ENCODE measurements at places on chromosomes 4 and X.

DNA sequence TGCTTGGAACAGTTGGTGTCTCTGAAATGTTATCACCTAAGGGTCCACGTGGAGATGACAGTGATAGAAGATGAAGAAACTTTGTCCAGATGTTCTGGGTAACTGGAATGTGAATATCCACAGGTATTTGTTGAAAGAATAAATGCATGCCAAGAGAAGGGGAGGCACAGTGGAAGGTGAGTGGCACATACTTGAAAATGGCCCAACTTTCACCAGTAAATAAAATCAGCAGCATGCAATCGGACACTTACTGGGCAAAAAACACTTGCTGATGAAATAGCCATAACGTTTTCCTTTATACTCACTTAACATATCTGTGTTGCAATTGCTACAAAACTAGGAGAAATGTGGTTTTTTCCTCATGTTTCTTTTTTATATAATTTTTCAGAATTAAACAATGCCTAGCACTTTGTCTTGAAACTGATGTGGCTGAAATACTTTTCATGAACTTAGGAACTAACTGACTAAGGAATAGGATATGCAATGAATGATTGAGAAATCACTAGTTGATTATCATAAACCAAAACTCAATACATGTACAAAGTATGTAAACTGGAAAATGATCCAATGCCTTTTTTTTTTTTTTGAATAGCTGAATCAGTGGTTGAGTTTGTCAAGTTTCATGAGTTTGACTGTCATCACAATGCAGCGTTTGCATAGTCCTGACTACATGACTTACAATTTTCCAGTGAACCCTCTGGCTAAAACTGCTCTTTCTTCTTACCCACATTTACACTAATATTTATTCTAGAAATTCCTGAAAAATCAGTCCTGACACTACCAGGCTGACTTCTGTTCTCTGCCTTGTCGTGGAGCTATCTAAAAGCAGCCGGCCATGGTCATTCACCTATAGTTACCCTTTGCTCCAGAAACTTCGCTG is 127.4 kb downstream of the CPE start:
- DNase-seq, result no peak

DNA sequence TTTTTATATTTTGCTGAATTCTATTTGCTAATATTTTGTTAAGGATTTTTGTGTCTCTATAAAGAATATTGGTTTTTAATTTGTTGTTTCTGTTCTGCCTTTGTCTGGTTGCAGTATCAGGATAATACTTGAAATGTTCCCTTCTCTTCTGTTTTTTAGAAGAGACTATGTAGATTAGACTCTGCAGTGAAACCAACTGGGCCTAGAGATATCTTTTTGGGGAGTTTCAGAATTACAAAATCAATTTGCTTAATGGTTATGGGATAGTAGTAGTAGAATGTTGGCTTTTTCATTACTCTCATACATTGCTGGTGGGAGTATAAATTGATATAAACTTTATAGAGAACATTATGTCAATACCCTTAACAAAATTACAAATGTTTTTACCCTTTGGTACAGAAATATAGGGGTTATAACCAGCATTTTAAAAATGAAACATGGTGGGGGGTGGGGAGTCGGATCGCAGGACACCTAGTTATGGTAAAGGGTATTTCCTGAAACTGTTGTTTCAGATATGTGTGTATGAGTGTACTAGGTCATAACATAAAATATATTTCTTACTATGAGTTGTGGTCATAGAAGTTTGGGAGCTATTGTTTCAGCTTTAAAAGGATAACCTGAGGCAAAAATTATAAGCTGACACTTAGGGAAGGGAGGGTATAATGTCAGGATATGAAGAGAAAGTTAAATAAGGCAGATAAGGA is 29.0 kb downstream of the CLOCK start:
- no peak for DNase-seq

DNA sequence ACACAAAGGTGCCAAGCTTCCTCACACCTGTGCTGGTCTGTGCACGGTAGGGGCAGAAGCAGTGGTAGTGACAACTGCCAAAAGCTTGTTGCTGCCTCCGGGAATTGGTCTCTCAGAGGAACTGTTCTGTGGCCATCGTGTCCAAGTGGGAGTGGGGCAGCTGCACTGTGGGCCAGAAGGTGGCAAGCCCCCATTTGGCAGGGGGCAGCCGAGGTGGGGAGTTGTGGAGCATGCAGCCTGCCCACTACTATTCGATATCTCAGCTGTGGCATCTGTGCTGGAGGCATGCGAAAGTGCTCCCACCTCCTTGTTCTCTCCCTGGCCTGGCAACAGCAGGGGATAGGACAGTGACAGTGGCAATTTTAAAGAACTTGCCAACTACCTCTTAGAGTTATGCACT is 192.8 kb downstream of the TBX22 start:
- no peak for DNase-seq

DNA sequence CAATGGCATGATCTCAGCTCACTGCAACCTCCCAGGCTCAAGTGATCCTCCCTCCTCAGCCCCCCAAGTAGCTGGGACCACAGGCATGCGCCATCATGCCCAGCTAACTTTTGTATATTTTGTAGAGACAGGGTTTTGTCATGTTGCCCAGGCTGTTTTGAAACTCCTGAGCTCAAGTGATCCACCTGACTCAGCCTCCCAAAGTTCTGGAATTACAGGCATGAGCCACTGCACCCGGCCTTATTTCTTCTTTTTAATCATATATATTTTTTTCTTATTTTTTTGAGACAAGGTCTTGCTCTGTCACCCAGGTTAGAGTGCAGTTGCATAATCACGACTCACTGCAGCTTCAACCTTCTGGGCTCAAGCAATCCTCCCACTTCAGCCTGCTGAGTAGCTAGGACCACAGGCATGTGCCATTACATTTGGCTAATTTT is 184.0 kb downstream of the TSPAN5 start:
- peak; percentile 44 for DNase-seq

DNA sequence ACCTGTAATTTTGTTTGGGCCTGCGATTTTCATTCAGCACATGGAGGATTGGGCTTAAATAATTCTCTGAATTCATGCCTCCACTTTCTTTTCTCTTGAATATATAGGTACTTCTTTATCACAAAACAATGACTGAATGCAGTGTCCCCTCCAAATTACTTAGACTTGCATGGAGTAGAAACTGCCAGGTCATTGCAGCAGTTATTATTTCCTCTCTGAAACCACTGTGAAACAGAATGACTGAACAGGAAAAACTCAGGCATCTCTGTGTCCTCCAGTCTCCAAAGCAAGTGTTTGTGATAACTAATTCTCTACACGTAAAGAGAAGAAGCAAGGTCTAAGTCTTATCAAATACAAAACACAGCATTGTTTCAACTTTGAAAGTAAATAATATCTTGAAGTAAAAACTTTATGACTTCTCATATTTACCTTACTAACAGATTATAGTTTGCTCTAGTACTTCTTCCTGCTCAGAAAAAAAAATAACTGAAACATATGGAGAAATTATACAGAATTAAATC is 144.5 kb upstream of the DIAPH2 start:
- DNase-seq, result no peak

DNA sequence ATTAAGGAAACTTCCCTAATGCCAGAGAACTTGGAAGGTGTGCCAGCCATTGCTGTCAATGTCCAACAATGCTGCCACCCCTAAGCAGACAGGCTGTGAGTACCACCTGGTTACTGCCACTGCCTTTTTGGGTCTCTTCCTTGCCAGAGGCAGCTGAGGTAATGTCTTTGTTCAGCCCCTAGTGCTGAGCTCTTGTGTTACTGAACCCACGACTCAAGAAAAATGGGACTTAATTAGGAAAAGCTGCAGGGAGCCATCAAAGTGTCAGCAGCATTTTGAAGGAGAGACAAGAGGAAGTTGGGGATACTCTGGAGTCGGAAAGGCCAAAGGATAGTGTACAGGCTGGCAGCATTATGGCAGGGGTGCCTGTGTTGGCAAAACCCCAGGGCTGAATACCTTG is 283.7 kb downstream of the AFF2 start:
- DNase-seq, result no peak

Measured in brain microvascular endothelial cell (primary cell).